SW 1271 (cell line): ENCODE measurements at places on chromosomes 7 and 10.

DNA sequence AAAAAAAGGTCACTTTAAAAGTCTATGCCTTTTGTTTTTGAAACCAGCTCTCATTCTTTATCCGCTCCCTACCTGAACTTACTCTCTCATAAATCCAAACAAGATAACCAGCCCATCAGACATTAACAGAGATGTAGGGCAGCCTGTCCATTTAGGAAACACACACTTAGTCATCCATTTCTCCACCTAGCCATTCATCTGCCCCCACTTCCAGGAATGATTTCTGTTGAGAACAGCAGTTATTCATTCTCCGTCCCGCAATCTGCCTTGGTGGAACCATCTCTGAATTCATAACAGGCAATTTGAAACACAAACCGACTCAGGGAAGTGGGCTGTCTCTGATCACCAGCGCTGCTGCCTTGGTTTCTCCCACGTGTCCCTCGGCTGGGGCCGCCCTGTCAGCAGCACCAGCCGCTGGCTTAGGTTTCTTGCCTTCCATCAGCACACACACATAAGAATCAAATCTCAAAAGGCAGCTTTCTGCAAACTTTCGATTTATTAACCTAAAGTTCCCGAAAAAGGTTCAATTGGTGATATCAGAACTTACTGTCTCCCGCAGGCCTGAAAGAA is 528.2 kb upstream of the NRP1 start:
- no peak for DNase-seq

GRCh38 chr7:47337531-47337930 is 244.4 kb downstream of the TNS3 start:
- DNase-seq: no peak

DNA sequence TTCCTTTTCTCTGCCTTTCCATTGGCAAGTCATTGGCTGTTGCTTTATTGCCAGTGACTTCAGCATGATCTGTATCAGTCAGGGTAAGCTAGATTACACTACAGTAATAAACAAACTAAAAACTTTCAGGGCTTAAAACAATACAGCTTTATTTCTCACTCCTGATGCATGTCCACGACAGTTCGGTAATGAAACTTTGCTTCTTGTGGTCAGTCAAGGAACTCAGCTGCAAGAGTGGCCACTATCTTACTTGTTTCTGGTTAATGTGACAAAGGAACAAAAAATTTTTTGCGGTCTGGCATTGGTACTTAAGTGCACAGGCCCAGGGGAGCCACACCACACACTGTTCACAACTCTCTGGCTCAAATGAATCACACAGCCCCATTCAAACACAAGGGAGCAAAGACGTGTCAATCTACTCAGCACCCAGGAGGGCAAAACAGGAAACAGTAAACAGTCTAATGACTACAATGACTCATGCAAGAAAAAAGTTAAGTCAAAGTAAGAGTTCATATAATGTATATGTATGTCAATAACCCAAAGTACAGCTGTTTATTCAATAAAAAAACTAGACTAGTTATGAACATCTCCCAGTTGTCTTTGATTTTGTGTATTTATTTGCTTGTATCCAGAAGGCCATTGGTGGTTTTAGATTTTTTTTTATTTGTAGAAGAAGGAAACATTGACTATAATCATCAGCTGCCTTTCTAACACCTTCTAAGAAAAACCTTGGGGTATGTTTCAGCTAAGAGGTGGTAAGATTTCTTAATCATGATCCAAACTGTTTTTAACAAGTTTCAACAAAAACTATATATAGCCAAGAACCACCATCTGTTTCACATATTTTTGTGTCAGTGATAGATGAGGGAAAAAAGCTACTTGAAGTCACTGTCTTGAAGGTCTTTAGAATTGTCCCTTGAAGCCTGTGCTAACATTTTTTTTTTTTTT is 134.4 kb upstream of the FAM3C start:
- DNase-seq: peak; percentile 97

GRCh38 chr7:44162179-44162578 is 21.0 kb upstream of the MYL7 start:
- DNase-seq: no peak

DNA sequence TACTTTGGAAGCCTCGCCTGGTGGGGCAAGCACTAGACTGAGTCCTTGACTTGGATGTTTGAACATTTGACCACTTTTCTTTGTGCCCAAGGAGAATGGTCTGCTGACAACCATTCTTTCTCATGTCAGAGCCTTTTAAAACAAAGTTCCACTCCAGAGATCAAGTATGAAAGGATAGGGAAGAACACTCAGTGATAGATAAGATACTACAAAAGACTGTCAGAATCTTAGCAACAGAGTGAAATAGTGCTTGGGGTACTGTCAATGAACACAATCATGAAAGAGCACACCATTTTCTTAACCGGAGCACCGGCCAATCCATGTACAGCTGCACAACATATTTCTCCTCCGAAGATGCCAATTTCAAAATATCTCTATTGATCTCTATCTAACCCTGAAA is 82.8 kb upstream of the ADO start:
- no peak for DNase-seq

DNA sequence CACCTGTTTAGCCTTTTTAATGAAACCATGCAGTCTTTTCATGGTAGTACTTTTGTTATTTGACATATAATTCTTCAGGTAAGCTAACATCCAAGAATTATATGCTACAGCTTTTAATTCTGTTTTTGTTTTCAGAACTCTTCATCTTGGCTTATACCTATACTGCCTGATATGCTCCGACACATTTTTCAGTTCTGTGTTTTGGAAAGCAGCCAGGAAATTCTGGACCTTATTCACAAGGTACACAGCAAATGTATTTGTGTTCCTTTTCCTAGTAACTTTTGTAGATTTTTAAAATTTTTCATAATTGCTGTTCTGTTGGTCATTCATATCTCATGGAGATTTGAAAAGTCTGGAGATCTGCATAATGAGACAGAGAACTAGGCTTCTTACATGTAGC is 56.7 kb downstream of the BTAF1 start:
- no peak for DNase-seq
